ENCODE measurements at places on chromosomes 3 and 15. TPM values are rescaled to one million over a fixed set of nuclear protein-coding genes. Genes with fewer than 3 reads are reported as not detected.
A peak's percentile ranks its signal among the peaks of the same experiment; 100 is the strongest.

DNA sequence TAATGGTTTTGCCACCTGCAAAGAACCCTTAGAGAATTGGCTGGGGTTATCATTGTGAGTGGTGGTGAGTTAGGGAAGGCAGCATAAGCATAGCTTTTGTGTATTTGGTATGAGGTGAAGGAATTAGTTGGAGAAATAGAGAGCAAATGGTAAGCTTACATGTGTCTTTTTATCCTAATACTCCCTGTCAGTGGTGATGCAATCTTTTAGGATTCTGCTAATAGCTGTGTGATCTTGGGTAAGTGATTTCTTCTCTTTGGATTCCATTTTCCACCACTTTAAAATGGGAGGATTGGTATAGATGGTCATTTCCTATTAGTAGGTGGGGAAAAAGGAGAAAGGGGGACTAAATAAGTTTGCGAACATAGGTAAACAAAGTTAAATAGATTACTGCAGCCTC, 30.9 kb downstream of the PIAS1 start:
- DNase-seq, result no peak

- peak; percentile 56 for DNase-seq
Measured at GRCh38 chr3:23659274-23659673, 146.5 kb upstream of the UBE2E1 start.

GRCh38 chr3:3821777-3822176, 22.5 kb downstream of the LRRN1 start:
- DNase-seq, result no peak

DNA sequence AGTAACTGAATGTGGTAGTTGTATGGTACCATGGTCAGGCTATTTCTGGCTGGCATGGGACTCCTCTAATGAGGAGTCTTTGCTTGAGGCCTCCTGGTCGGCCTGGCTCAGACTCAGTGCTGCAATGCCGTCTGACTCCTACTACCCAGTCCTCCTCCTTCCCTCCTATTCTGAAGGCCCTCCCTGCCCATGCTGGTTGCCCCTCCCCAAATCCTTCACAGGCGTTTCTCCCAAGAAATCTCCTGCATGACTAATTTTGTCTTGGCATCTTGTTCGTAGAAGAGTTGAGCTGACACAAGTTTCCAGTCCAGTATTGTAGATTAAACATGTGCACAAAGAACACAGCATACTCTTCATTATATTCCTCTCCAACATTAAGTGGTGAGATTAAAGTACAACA, 115.5 kb downstream of the NFKBIZ start:
- no peak for DNase-seq

- DNase-seq, result no peak
Measured at GRCh38 chr3:43727930-43728329, 37.2 kb downstream of the ABHD5 start.

- no peak for DNase-seq
Measured at GRCh38 chr3:10975695-10976234, 16.8 kb upstream of the SLC6A1 start.

DNA sequence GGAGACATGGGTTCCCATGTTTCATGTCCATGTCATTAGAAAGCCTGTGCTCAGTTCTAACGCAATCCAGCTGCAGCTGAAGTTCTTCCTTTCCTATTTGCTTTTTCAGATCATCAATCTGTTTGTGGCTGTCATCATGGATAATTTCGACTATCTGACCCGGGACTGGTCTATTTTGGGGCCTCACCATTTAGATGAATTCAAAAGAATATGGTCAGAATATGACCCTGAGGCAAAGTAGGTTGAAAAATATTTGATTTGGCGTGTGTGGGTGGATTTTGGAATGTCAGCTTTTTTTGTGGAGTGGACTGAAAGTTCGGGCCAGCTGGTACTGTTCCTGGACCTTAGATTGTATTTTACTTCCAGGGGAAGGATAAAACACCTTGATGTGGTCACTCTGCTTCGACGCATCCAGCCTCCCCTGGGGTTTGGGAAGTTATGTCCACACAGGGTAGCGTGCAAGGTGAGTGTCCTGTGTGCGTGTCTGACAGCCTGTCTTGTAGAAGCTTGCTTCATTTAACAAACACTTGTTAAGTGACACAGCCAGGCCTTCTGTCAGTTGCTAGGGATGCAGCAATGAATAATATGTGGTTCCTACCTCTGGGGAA, 69.6 kb downstream of the CHDH start:
- no peak for DNase-seq

GRCh38 chr3:24673596-24673995, 178.9 kb upstream of the THRB start:
- no peak for DNase-seq

DNA sequence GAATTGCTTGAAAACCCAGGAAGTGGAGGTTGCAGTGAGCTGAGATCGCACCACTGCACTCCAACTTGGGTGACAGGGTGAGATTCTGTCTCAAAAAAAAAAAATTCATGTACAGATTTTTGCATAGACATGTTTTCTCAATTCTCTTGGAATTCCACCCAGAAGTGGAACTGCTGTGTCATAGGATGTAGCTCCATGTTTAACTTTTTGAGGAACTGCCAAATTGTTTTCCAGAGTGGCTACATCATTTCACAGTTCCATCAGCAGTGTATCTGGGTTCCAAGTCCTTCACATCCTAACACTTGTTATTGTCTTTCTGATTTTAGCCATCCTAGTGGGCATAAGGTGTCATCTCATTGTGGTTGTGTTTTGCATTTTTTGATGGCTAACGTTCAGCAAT, 9.9 kb downstream of the CAPN7 start:
- DNase-seq, result no peak

GRCh38 chr3:8341821-8342247, 159.8 kb upstream of the LMCD1 start:
- no peak for DNase-seq

- no peak for DNase-seq
Measured at GRCh38 chr15:47388299-47388698, 329.0 kb upstream of the SEMA6D start.

GRCh38 chr15:41513506-41514227, at the start of gene LTK:
Gene LTK, minus strand, starts transcription at chr15:41513827. Its CDS starts 118 bp downstream, at chr15:41513709.
- DNase-seq, result peak; percentile 45

DNA sequence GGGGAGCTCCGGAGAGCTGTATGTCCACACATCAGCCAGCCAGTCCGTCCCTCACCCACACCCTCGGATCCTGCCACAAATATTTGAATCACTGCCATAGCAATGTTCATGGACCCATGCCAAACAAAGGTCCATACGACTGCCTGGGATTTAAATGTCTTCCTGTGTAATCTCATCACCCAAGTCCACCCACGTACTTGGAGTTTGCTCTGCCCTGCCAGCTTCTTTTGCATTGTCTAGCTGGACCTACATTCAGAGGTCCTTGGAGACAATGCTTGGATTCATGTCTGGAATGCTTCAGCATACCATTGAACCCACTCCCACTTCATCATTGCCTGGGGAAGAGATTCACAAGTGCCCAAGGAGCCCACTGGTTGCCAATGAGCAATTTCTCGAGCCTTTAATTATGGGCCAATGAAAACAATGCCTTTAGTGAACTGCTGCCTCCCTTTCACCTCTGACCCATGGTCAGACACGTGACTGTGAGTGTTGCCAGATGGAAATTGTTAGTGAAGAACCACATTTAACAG, 90.4 kb upstream of the PHLDB2 start:
- DNase-seq, result no peak

GRCh38 chr15:89749951-89750559, 994 bp downstream of the MESP1 start:
- DNase-seq, result peak; percentile 47

- DNase-seq, result no peak
Measured at GRCh38 chr3:12405432-12406272, 78.6 kb upstream of the TSEN2 start.

- DNase-seq, result no peak
Measured at GRCh38 chr15:69526081-69527061, 73.8 kb downstream of the RPLP1 start.

DNA sequence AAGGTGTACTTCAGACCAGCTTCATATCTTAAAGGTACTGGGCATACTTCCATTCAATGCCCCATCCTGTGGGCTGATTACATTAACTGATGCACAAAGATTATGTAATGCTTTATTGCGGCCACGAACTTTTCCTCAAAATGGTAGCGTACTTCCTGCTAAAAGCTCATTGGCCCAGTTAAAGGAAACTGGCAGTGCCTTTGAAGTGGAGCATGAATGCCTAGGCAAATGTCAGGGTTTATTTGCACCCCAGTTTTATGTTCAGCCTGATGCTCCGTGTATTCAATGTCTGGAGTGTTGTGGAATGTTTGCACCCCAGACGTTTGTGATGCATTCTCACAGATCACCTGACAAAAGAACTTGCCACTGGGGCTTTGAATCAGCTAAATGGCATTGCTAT, 3.4 kb downstream of the SKIL start:
- no peak for DNase-seq

DNA sequence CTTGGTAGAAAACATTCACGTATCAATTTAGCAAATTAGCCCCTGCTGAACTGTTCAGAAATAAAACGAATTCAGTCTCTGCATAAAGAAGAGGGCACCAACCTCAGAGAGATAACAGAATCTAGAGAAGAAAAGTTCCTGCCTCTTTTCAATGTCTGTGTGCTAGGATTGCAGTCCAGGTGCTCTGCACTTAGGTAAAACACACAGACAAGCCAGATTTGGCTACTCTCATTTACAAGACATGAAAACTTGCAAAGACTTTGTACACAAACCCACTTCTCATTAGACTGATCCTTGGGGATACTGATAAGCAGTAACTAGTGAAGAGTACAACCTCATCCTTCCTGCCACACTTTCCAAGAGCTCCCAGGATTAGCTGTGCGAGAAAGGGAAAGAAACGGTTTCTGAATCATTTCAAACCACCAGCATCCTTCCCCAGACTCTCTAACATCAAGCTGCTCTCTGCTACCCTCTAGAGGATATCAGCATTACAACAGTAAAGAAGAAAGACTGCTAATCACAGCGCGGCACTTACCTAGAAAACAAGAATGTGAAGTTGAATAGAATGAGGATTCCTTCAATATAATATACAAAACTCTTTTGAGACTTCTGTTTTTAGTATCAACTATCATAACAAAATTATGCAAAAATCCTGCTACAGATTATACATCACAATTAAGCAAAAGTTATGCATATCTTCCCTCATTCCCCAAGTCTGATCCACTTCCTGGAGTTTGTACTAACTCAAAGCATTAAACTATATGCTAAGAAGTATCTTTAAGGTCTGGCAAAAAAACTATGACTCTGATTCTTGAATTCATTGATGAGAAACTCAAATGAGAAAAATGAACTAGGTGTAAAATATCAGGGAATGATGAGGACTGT, 306.4 kb downstream of the MAGI1 start:
- peak; percentile 34 for DNase-seq

DNA sequence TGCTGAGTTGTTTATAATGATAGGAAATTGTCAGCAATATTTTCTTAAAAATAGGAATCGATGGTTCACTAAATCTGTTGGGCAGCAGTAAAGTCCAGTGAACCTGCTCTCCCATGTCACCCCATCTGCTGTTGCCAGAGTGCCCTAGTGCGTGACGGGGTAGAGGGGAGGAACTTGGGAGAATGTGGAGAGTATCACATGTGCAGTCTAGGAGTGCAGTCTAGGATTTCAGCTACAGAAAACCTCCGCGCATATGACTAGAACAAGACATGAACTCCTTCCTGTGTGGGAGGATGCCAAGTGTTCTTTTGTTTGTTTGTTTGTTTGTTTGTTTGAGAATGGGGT, 74.6 kb upstream of the ACAD9 start:
- DNase-seq, result no peak

- DNase-seq, result peak; percentile 97
Measured at GRCh38 chr3:42581709-42582473, at the start of gene SEC22C. Gene SEC22C, minus strand, starts transcription at chr3:42581967. Its CDS starts 12,921 bp downstream, at chr3:42569046.

GRCh38 chr3:158702815-158703481, 29.3 kb downstream of the RARRES1 start:
- DNase-seq, result no peak

GRCh38 chr15:85741021-85741421, 53.7 kb downstream of the KLHL25 start:
- DNase-seq, result no peak

GRCh38 chr15:55241891-55242290, 45.1 kb upstream of the RSL24D1 start:
- DNase-seq, result no peak

DNA sequence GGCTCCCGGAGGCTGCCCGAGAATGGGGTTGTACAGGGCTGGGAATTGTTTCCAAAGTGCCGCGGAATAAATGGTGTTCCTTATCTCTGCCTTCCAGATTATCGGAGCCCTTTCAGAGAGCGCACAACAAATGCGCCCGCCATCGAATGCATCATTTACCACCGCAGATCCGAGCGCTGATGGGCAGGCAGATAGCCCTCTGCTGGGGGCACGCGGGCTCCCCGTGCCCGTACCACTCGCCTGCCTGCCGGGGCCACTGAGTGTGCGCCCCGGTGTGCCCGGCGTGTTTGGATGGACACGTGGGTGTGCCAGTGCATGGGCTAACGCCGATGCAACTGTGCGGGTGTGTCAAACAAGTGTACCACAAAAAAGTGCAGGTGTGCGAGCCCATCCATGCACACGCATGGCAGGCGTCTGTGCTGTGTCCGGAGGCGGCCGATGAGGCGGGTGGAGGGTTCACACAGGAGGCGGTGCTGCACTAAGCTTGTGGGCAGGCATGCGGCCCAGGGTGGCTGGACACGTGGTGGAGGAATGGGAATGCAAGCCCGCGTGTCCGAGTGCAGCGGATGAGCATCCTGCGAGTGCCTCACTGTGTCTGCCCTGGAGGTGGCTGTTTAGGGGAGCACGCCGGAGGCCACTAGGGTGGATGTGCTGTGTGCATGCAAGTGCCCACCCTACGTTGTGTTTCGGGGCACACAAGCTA, 3.8 kb upstream of the GATA2 start:
- no peak for DNase-seq

DNA sequence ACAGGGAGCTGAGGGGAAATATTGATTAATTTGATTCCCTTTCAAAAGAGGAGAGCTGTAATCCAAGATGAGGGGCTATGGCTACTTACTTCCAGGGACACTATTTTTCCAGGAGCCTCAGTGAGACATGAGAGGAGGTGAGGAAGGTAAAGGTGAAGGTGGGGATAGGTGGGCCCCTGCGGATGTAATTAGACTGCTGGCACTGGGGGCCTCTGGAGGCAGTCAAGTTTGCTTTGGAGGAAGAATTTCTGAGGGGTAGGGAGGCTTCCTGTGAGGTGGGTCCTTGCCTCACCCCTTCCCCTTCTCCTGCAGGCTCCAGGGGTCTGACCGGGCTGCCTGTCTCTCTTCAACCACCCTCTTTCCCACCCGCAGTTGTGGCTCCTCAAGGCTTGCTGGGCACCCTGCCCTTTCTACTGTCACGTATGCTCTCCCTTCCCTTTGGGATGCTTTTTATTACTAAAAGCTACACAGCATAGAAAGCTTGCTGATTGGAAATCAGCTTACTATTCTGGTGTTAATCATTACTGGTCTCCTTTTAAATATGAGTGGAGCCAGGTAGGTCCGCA, 22.5 kb downstream of the GASK1A start:
- DNase-seq, result no peak

- DNase-seq, result no peak
Measured at GRCh38 chr3:52502001-52502400, 6.9 kb downstream of the STAB1 start.

CASR gene
- not detected for total RNA-seq

HDDC3 gene
- 23.9 TPM for total RNA-seq

NANOGP8 gene
- not detected for total RNA-seq

BTLA gene
- total RNA-seq, result 91.6 TPM

CPEB1 gene
- total RNA-seq, result 0.62 TPM

TMCO5A gene
- total RNA-seq, result not detected

VPS8 gene
- total RNA-seq, result 95.6 TPM

SERPINI2 gene
- total RNA-seq, result not detected

PLCH1 gene
- 0.27 TPM for total RNA-seq

MPI gene
- 37.2 TPM for total RNA-seq

MYO5C gene
- 4.5 TPM for total RNA-seq

IQCH gene
- total RNA-seq, result 2.2 TPM

C3orf33 gene
- total RNA-seq, result 1.7 TPM

ADGRG7 gene
- total RNA-seq, result not detected

CELSR3 gene
- total RNA-seq, result 2.5 TPM

SUSD5 gene
- 0.30 TPM for total RNA-seq

PPP1R14D gene
- not detected for total RNA-seq

HYKK gene
- 0.42 TPM for total RNA-seq

Data from B cell (primary cell).